Liver (tissue), 10 donors: ENCODE measurements at places on chromosomes 4 and X. TPM values are rescaled to one million over a fixed set of nuclear protein-coding genes. Genes with fewer than 3 reads are reported as not detected.
A peak's percentile ranks its signal among the peaks of the same experiment; 100 is the strongest.

CXCL11 gene
- not detected for polyA plus RNA-seq

COL4A5 gene
- 0.63 TPM for polyA plus RNA-seq

FAM50A gene
- polyA plus RNA-seq: 25.1 TPM

TEX13C gene
- polyA plus RNA-seq: not detected

RHOH gene
- polyA plus RNA-seq: 0.56 TPM

SPACA5 gene
- polyA plus RNA-seq: not detected

CENPVL3 gene
- polyA plus RNA-seq: not detected

POF1B gene
- polyA plus RNA-seq: 0.22 TPM

TMSB15C gene
- not detected for polyA plus RNA-seq

EDA2R gene
- 0.01 TPM for polyA plus RNA-seq

DNA sequence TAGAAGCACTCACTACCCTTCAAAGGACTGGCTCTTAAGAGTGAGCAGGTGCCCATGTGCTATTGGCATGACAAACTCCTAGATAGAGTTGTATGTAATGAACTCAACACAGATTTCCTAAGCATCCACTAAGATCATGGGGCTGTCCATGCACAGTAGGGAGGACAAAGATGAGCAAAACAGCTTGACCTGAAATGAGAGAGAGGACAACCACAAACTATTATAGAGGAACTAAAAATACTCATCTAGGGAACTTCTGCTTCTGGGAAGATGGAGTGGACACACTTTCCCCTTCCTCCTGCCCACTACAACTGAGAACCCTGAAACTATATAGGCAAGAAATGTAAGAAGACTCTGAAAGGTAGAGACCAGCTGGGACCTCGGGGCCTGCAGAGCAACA is 20.8 kb upstream of the TMEM128 start:
- no peak for DNase-seq

DNA sequence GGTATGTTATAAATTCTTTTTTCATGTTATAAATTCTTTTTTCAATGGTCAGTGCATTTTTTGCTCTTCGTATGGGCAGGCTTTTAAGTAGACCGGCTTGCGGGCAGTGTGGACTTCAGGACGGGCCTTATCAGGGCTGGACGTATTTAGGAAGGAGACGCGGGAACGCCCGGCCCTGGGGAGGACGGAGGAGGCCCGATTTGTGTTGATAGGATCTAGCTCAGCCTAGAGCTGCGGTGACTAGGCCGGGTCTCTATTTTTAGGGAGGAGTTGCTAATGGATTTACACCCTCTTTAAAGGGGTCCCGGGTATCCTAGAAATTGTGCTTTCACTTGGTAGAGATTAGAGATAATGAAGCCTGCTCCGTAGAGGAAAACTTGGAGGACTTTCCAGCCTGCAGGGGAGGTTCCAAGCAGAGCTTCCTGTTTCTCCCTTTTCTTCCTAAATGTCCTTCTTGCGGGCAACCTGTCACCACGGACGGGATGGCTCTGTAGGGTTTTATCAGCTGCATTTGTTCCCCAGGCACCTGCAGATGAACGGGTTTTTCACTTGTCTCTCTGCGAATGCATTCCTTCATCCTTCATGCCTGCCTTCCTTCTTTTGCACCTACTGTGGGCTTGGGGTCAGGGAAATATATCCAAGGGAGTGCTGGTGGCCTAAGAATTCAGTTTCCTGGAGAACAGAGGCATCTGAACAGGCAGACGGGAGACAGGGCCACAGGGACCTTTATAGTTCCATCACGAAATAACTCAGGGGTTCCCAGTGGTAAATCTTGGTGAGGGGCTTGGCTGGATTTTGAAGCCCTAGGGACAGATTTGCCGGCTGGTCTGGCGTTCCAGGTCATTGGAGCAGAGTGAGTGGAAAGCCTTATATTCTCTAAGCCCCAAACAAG is 1.4 kb downstream of the CD99 start:
- DNase-seq: peak; percentile 45

DNA sequence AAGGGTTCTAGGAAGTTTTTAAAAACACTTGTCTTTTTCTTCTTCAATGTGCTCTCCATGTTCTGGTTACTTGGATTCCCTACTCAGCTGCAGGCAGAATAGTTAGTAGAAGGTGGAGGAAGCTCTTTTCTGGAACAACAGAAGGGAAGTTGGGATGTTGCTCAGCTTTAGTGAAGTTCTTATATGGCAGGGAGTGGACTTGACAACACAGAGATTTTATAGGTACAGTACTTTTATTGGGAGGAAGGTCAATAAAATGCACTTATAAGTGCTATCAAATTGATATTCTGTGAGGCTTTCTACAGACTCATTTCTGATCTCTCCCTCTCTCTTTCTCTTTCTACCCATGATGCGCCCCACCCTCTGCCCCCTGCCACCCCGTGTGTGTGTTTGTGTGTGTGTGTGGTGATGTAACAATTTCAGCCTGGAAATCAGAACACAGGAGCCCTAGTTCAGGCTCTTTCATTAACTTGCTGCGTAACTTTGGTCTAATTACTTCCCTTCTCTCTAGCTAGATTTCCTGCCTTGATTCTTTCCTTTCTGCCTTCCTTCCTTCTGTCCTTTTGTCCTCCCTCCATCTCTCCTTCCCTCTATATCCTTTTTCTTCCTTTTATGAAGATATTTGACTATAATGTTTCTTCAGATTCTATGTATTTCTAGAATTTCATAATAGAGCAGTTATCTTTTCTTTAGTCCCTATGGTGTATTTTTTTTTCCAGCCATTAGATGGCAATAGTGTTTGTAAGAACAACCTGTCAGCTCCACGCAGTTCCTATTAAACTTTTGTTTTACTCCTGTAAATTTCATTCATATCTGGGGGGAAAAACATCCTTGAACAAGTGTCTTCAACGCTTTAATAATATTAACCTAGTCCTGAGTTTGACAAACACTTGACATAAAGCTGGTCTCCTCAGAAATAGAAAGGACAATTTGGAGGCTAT is 37.1 kb downstream of the HEPH start:
- no peak for DNase-seq

DNA sequence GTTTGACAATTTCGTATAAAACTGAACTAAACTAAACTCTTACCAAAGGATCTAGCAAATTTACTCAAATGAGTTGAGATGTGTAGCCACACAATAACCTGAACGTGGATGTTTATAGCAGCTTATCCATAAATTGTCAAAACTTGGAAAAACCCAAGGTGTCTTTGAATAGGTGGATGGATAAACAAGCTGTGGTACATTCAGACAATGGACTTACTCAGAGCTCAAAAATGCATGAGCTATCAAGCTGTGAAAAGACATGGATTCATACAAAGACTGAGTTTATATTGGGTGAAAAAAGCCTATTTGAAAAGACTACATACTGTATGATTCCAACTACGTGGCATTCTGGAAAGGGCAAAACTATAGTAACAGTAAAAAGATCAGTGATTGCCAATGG is 69.5 kb downstream of the LARP1B start:
- DNase-seq: no peak

DNA sequence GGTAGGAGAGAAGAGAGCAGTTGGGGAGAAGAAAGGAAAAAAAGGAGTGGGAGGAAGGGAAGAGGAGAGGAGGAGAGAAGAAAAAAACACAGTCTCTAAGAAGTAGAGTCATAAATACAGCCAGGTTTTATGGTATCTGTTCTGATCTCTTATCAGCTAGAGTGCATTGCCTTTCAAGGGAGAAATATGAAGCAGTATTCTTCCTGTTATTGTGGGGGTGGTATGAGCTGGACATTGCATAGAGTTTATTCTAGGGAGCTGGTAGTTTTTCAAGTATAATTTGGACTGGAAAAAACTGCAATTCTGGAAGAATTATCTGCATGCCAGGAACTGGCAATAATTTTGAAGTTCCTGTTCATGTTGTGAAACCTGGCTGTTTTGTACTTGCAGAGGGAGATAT is 54.9 kb upstream of the TAB3 start:
- no peak for DNase-seq

GRCh38 chr4:15729910-15730533 is 27.2 kb downstream of the BST1 start:
- DNase-seq: no peak

- DNase-seq: no peak
Measured at GRCh38 chr4:126784966-126785580, 847.7 kb upstream of the INTU start.

DNA sequence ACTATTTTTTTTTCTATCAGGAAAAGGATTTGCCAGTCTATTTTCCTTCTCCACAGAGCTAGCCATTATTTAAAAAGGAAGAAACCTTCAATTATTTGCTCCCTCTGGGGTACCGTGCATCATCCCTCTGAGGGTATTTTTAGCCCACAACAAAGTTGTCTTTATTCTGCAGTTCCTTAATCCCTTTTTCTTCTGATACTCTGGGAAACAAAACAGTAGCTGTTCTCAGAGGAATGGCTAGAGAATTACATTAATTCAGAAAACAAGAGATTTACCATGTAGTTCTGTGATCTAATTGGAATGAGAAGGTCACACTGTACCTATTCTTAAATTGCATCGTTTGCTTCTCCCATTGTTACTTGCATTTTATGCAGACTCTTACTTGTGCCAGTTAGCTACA is 1056.7 kb downstream of the STIM2 start:
- DNase-seq: no peak

GRCh38 chrX:121028419-121028818 is 19.0 kb upstream of the GLUD2 start:
- no peak for DNase-seq

GRCh38 chr4:7956270-7956808 is 16.7 kb upstream of the AFAP1 start:
- DNase-seq: no peak

DNA sequence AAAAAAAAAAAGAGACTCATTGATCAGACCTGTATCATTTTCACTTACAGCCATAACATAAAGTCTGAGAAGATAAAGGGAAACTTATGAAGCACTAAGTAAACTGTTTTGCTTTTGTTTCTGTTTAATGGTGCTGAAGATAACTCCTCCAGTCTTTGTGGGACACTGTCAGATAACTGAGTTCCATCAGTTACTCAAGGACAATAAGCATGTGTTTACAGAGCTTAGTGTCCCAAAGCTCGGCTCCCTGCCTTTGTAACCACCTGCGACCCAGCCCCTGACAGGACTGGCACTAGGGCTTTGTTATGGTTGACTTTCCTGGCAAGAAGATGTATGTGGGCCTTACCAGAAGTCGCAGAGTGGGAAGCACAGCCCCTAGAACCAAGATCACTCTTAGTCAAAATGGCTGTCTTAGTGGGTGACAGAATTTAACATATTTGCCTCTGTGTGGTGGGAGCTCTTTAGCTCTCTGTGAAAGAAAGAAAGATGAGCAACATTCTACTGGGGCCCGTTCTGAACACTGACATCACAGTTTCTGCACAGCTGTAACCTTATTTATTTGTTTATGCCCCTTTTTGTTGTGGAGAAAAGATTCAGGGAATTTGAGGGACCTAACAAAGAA is 68.1 kb downstream of the FNIP2 start:
- DNase-seq: no peak

GRCh38 chrX:72123471-72124185 is 8.1 kb downstream of the RTL5 start:
- no peak for DNase-seq

- no peak for DNase-seq
Measured at GRCh38 chr4:140874056-140874455, 117.9 kb upstream of the TBC1D9 start.

DNA sequence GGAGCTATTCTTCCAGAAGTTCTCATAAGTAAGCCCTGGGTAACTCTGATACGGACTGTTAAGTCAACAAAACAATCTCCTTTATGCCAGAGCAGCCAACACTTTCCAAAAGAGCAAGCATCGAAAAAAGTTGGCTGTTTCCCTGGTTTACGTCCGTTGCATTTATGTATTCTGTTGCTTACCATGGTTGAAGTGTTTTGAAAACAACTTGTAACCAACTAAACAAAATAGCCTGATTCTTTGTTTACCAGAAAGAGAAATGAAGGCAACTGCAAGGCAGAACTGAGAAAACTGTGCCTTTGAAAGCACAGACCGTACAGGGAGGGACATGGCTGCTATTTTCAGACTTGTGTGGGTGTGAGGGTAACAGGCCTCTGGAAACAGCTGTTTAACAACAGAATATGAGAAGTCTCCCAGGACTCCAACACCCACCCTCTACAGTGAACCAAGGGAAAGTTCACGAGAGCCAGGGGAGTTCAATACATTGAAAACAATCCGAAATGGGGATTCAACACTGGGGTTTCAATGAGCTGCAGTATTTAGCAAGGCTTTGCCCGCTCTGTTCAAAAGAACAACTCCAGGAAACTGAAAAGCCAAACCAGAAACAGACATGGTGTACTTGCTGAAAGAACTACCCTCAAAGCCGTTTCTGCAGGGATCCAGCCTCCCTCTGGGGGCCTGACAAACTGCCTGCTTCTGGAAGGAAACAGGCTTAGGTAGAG is 95.8 kb upstream of the EGFL6 start:
- DNase-seq: no peak

GRCh38 chr4:183158062-183158461 is 59.0 kb downstream of the WWC2 start:
- no peak for DNase-seq

DNA sequence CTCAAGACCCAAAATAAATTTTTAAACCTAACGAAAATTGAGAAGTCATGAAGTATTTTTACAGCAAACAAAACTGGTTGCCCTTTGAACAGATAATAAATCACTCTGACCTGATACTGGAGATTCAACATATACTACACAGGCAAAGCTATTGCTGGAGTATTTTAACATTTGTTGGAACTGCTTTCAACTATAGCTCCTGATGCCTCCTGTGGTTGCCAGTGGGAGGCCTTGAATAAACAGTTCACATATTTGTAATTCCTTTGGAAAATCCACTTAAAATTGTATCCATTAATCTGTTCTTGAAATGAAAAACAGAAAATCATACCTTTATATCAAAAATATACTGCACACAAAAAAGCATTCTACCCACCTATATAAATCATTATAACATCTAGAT is 605.1 kb downstream of the KCTD8 start:
- DNase-seq: no peak

DNA sequence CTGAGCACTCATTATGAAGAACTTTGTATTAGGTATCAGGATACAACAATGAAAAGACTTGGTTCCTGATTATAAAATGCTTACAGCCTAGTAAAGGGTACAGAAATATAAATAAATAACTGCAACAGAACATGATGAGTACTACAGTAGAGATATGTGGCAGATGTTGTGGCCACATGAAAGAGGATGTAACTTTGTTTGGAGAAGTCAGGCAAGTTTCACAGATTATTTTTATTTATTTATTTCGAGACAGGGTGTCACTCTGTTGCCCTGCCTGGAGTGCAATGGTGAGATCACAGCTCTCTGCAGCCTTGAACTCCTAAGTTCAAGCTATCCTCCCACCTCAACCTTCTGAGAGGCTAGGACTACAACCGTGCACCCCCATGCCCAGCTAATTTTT is 15.8 kb upstream of the UBE2K start:
- no peak for DNase-seq

DNA sequence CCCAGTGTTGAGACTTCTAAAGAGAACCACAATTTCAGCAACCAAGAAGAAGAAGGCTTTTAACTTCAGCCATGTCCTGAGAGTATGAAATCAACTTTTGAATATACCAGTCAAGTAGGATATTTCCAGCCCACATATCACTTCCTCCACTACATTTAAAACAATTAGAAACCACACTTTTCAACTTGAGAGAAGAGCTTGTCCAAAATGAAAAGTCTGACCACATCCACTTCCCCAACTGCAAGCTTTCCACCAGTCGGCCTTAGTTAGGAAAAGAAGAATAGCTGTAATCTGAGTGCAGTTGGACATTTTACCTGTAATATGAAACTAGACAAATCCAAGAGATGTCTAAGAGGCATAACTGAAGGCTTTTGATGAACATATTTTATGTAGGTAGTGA is 101.9 kb upstream of the SLC7A11 start:
- no peak for DNase-seq
